CD4-positive, alpha-beta T cell treated with Interferon gamma for 1 hour (primary cell): ENCODE measurements at places on chromosomes 12 and 14.
A peak's percentile ranks its signal among the peaks of the same experiment; 100 is the strongest.

GRCh38 chr14:100336618-100337530 lies 13.7 kb downstream of the SLC25A47 start:
- DNase-seq: no peak

DNA sequence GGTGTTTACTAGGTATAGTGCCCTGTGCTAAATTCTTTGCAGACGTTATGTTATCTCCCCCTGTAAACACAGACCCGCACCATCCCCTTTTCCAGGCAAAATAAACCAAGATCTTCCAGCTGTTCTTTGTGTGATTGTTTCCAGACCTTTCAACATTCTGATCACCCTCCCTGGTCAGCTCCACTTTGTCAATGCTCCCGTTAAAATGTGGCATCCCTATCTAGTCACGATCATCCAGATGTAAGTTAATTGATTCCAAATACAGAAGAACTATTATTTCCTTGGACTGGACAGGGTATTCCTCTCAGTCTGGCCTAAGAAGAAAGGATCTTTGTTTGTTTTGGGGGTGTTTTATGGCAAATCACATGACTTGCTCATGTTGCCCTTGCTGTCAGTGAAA lies 127.6 kb upstream of the ARID2 start:
- no peak for DNase-seq

DNA sequence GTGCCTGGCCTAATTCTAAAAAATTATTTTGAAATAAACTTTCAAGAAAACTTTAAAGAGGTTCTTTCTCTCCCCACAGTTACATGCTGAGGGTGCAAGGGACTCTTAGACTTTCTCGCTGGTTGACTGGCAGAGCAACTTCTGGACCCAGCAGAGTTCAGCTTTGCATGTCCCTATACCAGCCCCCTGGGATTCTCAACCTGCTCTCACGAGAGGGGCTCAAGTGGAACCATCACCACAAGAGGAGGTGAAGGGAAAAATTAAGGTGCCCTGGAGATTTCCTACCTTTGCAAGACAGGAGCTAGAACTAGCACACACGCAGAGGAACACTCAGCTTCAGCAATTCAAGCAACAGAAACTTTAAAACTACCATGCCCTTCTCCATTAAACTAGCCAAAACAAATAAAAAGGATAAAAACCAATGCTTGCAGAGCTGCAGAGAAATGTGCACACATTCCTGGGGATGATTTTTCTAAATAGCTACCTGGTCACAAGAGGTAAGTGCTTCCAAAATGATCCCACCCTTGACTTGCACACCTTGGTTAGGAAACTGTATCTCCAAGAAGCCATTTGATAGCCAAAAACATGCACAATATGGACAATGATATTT lies 2.5 kb downstream of the HVCN1 start:
- no peak for DNase-seq

DNA sequence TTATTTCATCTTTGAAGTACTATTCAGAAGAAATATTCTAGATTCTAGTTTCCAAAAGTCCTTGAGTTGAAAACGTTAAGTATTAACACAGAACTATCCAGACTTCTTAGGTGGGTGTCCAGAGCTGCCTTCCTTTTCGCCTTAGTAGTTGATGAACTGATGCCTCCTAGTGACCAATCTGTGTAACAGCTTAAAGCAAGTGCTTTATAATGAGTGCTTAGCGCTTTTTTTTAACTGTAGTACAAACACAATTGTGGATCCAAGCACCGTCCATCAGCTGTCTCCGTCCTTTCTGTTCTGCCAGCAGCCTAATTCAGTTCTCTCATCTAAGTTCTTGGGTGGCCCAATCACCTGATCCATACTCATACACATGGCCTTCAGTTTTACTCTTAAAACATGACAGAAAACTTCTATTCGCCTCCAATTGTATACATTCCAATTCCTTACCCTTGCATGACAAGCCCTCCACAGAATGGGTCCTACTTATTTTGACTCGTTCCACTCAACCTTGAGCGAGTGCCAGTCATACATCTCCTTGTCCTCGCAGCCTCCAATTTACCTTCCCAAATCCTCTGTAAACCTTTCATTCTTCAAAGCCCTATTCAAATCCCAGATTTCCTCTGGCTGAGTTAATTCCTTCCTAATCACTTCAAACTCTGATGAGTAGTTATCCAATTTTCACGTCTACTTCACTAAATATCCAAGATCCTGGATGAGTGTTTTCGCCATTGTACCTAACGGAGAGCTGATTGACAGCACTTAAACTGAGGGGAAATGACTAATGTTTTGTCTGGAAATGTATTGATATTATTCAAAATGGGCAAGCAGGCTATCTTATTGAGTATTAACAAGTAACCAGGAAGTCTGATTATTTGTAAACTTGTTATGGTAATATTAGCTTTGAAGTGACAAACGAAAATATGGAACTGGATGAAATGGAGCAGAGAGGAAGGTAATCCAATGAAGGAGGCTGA lies 5.8 kb upstream of the PHLDA1 start:
- DNase-seq: peak; percentile 25
